ENCODE measurements at places on chromosomes 3 and 15. TPM values are rescaled to one million over a fixed set of nuclear protein-coding genes. Genes with fewer than 3 reads are reported as not detected.

EHD4 gene
- 23.6 TPM for total RNA-seq

RSRC1 gene
- total RNA-seq: 9.5 TPM

C2CD4A gene
- total RNA-seq: 0.25 TPM

CGNL1 gene
- 45.4 TPM for total RNA-seq

EXD1 gene
- total RNA-seq: not detected

ANKRD34C gene
- not detected for total RNA-seq

FOXB1 gene
- not detected for total RNA-seq

CAPN3 gene
- 1.9 TPM for total RNA-seq

SLC2A2 gene
- total RNA-seq: 1.9 TPM

C2CD4B gene
- total RNA-seq: not detected
